ENCODE measurements at places on chromosomes 1 and 21.

DNA sequence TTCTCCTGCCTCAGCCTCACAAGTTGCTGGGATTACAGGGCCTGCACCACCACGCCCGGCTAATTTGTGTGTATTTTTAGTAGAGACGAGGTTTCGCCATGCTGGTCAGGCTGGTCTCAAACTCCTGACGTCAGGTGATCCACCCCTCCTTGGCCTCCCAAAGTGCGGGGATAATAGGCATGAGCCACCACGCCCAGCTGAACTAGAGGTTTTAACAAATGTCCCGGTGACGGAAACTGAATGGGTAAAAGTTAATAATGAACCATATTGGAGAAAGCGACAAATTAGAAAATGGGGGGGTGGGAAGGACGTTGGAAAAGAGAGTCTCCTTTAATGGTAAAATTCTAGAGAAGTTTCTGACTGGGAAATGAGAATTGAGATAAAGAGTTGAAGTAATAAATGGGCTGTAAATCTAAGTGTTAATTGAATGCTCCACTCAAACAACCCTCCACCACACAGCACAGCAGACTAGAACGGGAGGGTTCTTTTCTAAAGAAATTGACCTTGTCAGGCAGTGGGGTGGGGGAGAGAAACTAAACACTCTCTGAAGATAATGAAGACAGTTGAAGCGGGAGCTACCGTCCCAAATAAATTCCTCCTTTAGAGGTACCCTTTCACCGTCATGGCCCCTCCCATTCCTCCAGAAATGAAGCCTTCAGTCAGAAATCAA, 46.9 kb upstream of the PUM1 start:
- no peak for DNase-seq

DNA sequence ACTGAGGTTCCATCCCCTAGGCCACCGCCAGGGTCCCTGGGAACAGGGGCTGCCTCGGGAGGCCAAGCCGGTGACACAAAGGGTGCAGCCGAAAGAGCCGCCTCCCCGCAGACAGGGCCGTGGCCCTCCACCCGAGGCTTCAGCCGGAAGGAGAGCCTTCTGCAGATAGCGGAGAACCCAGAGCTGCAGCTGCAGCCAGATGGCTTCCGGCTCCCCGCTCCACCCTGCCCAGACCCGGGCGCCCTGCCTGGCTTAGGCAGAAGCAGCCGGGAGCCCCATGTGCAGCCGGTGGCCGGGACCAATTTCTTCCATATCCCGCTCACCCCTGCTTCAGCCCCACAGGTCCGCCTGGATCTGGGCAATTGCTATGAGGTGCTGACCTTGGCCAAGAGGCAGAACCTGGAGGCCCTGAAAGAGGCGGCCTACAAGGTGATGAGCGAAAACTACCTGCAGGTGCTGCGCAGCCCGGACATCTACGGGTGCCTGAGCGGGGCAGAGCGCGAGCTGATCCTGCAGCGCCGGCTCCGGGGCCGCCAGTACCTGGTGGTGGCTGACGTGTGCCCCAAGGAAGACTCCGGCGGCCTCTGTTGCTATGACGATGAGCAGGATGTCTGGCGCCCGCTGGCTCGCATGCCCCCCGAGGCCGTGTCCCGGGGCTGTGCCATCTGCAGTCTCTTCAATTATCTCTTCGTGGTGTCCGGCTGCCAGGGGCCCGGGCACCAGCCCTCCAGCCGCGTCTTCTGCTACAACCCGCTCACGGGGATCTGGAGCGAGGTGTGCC, 1.4 kb downstream of the KLHDC7A start:
- DNase-seq = peak; percentile 60

DNA sequence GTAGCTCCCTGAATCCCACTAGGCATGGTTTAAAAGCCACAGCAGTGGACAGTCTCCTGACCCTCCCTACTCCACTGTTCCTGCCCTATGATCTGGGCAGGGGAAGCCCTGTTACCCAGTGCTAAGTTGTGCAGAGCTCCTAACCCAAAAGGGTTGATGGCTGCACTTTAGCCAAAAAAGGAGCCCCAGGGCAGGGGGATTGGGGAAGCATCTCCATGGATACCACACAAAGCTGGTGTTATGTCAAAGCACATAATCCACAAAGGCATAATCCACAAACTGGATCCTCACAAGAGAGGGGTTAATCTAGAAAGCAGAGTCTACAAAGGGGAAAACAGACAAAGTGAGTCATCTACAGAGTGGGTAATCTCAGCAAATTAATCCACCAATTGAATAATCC, 5.7 kb downstream of the RSPO1 start:
- no peak for DNase-seq

DNA sequence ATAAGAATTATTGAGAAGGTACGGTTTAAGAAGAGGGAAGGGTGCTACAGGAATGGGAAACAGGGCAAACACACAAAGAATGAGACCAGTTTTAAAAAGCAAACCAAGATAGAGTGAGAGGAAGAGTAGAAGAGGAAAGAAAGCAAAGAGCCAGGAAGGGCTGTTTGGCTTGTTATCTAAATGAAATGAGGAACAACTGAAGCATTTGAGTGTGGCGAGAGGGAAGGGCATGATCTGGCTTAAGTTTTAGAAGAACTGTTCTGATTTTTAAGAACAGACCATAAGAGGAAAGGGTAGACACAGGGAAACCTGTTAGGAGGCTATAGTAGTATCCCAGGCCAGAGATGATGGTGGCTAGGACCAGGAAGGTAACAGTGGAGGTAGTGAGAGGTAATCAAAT, 73.8 kb downstream of the TUT4 start:
- no peak for DNase-seq

DNA sequence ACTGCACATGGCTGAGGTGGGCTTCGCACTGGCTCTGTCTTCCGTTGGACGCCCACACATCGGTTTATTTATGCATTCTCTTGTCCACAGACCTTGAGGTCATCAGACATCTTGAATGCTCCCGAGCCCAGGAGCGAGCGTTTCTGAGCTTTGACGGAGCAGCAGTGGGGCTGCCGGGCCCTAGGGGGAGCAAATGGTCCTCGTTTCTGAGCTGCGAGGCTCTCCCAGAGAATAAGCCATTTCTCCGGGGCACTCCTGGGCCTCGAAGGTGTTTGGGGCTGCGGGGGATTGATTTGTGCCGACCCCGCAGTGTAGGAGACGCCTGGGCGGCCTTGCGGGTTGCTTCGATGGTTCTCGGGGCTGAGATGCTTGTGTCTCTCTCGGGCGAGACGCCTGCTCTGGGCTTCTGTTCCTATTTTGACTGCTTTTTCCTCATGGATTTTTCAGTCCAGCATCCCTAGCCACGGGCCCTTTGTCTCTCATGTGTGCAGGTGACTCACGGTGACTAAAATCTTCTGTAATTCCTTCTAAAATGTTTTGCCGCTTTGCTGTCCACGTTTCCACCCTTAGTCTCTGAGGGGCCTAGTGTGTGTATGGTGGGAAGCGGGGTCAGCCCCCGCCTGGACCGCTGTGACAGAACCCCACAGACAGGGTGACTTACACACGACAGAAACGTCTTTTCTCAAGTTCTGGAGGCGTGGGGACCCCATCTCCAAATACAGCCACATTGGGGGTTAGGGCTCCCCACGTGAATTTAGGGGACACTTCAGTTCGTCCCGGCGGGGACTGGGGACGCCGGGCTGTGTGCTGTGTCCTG, 62.1 kb downstream of the FAAP20 start:
- peak; percentile 89 for DNase-seq

DNA sequence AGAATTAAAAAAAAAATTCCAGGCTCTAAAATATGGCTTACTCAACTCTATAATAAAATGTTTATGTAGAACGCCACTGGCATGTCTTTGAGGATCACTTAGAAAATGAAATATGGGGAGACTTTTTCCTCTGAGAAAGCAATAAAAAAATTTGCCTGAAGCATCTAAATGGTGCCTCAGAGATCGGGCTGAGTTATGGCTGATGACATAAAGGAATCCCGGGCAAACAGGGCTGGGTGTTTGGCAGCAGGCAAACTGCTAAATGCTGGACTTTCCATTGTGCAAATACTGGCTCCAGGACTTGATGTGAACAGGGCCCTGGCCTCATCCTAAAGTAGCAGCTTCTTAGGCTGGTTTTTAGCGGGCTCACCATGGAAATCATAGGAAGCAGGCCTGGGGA, 44.5 kb upstream of the C1orf87 start:
- DNase-seq = no peak

DNA sequence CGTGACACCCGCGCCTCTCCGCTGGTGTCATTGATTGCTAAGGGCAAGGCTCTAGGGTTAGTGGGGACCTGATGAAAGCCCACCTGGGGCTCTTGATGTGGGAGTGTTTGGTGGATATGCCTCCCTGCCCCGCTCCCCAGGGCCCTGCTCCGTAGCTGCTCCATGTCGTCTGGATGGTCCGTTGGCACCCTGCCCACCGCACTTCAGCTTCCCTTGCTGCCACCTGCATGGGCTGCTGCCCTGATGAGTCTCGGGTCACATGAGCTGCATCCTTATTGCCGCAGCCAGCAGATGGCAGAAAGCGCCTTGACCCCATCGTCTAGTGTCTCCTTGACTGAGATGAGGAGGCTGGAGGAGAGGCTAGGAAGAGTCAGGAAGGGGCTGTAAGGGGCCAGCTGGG, 439.4 kb downstream of the CAMTA1 start:
- peak; percentile 79 for DNase-seq

DNA sequence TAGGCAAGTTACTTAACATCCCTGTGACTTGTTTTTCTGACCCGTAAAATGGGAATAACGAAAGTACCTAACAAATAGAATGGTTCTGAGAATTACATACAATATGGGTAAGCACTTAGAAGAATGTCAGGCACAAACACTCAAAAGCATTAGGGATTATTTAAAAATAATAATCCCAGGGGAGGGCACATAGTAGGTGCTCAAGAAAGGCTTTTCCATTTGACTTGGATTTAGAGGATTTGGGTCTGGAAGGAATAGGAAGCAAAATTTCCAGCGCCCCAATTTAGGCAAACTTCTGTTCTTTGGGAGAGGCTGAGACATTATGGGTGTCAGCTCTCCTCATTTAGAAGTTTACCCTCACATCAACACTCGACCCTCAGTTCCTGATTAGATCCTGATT, 115.5 kb downstream of the SYF2 start:
- no peak for DNase-seq

- DNase-seq = no peak
Observed at GRCh38 chr1:10432910-10433700, 2.9 kb downstream of the CENPS start.

DNA sequence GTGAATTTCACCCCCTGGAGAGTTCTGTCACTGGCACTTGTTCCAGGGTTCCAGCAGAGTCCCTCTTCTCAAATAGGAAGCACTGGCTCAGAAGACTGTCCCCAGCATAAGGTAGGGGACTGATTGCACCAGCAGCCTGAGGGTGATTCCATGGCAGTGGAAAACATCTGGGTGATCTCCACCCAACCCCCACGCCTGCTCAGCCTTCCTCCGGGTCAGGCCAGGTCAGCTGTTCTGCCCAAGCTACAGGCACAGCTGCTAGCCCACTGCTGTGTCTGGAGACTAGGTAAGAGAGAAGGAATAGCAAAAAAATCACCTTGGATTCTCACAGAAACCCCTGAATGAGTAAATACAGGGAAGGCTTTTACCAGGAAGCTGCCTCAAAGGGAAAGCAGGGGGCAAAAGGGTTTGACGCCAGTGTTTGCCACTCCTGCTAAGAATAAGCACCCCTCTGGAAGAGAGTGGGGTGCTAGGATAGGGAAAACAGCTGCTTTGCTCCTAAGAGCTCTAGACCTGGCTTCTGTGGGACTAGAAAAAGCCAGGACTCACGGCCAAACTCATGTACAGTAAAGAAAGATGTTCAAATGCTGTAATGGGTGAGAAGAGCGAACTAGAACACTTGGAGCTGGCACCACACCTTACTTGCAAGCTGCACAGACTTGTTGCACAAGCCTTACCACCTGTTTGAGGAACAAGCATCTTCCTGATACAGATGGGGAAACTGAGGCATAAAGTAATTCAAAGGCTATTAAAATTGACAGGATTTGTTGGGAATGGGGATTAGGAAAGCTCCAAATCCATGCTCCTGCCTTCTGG, 1.0 kb upstream of the DENND2D start:
- no peak for DNase-seq

- no peak for DNase-seq
Observed at GRCh38 chr1:30648408-30649000, 74.9 kb downstream of the MATN1 start.

DNA sequence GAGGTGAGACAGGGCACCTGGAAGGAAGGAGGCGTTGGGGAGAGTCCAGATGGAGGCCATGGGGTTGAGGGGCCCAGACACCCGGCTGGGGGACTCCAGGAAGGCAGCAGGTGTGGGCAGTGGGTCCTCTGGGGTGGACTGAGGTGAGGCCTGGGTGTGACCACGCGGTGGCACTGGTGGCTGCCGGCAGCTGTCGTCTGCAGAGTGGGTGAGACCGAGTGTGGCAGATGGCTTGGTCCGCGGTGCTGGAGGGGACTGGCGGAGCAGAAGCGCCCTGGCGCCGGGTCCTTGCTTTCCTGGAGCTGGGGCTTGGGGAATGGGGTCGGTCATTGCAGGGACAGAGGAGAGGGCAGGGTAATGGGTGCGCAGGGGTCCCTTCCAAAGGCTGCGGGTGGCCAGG, 12.5 kb downstream of the AGRN start:
- DNase-seq = no peak

- DNase-seq = no peak
Observed at GRCh38 chr1:152487871-152488270, 22.7 kb upstream of the LCE5A start.

- no peak for DNase-seq
Observed at GRCh38 chr1:118290046-118290445, 105.0 kb upstream of the SPAG17 start.

DNA sequence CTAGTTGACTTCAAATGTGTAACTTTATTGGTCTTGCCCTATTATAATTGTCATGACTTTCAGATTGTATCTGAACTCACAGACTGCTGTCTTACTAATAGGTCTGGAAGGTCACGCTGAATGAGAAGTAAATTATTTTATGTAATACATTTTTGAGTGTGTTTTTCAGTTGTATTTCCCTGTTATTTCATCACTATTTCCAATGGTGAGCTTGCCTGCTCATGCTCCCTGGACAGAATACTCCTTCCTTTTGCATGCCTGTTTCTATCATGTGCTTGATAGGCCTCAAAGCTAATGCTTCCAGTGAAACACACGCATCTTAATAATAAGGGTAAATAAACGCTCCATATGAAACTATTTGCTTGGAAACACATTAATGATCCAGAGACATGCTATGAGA, 7.3 kb downstream of the RGS4 start:
- no peak for DNase-seq

DNA sequence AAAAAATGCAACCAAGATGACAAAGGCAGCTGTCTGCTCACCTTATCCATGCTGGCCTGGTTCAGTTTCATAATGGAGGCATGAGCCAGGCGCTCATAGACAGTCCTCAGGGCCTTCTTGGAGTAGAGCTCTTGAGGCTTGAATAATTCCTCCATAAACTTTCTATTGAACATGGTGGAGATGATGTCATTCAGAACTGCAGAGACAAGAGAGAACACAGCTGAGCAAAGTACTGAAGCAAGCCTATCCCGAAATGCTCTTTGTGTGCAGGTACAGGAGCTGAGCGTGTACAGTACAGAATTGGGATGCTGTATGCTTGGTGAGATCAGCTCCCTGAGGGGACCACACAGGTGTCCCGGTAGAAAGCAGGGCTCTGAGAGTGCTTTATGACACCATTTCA, 11.5 kb downstream of the OSCP1 start:
- no peak for DNase-seq

DNA sequence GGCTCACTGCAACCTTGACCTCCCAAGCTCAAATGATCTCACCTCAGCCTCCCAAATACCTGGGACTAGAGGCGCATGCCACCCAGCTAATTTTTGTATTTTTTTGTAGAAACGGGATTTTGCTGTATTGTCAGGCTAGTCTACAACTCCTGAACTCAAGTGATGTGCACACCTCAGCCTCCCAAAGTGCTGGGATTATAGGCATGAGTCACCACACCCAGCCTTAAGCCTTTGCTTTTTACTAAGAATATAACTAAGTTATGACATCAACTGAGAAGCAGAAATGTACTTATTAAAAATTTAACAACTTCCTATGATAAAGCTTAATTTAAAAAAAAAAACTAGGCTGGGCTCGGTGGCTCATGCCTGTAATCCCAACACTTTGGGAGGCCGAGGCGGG, 8.9 kb upstream of the LSS start:
- no peak for DNase-seq

Measured in H7 (cell line).